ENCODE measurements at places on chromosomes 13 and 19.

GRCh38 chr13:38755793-38756192 lies 68.9 kb downstream of the FREM2 start:
- DNase-seq: no peak

- no peak for DNase-seq
Observed at GRCh38 chr13:94325650-94326049, 153.8 kb downstream of the DCT start.

DNA sequence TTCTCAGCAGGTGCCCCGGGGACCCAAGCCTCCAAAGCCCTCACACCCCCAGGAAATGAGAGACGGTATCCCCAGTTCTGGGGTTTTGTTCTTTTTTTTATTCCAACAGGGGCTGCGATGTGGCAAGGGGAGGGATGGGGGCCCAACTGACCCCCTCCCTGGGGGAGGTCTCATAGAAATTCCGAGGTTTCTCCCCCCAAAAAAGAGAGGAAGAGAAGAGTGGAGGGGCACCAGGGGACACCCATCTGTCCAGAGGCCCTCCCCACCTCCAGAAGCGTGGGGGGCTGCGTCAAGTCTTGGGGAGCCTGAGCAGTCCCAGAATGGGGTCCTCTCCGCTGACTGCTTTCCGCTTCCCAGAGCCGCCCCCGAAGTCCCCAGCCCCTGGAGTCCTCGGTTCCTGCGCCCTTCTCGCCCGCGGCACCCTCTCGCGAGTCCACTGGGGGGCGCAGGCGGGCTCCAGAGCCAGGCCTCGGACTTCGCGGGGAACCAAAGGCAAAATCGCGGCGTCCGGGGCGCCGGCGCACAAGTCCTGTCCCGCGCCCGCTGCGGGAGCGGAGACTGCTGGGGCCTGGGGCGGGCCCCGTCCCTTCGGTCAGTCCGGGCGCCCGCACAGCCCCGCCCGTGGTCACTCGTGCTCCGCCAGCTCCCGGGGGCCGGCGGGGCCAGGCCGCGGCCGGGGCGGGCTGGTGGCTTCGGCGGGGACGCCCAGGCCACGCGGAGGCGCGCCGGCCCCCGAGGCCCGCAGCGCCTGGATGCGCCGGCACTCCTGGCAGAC lies 4.4 kb upstream of the ATP1A3 start:
- no peak for DNase-seq

DNA sequence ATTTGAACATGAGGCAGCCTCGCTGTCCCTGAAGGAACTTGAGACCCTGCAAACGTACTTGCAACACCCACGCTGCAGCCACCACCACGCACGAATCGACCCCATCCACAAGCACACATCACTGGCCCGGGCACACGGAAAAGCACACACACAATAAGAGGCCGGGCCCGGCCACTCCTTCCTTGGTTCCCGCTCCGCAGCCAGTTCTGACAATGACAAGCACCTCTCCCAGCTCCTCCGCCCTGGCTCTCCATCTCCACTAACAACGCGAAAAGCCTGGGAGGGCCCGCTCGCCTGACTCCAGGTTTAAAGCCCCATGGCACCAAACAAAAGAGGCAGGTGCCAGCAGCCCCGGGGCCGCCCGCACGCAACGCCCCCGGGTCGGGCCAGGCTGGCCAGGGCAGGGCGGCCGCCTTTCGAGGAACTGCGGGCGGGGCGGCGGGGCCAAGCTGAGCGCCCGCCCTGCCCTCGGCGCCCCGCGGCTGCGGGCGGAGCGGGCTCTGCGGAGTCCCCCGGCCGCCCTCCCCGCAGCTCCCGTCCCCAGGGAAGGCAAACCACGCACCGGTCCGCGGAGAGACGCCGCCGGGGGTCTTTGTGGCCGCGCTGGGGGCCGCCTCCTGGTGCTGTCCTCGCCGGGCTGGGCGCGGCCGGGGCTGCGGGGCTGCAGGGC lies 495 bp downstream of the DCLK1 start:
- no peak for DNase-seq

GRCh38 chr13:75579529-75579928 lies 29.9 kb downstream of the UCHL3 start:
- DNase-seq: no peak

DNA sequence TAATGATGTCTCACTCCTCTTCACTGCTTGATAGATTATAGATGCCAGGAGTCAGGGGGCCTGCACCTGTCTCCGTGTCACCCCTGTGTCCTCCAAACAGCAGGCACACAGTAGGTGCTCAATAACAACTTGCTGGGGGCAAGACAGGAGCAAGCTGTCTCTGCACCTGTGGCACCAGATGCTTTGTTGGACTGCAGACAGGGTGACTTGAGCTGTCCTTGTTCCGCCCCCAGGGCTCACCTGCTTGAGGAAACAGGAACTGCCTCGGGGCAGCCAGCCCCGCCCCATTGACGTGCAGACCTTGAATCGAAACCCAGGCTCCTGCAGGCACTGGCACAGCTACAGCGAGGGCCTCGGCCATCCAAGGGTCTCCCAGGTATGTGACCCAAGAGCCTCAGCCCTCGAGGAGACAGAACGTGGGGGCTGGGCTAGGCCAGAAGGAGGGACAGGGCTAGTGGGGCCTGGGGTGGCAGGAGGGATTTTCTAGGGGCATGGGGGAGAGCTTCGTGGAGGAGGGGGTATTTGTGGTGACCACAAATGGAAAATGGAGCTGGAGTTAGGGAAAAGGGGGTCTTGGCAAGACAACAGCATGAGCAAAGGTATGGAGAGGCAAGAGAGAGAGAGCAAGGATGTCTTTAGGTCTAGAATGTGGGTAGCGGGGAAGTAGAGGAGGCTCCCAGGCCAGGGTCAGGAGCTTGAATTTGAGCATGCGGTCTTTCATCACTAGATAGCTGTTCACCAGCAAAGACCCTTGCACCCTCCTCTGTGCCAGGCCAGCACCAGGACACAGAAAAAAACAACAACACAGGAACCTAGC lies at the start of gene HSH2D:
Gene HSH2D (plus strand): TSS at position 287 of the 817 bp plus-strand sequence. CDS start 5,066 bp downstream, outside the sequence.
- DNase-seq: peak; percentile 38

Measured in stimulated activated CD8-positive, alpha-beta memory T cell treated with anti-CD3 and anti-CD28 coated beads, Interleukin-15, amount 100 ng/mL, for 24 hours (primary cell).